ENCODE measurements at places on chromosomes 4 and X. TPM values are rescaled to one million over a fixed set of nuclear protein-coding genes. Genes with fewer than 3 reads are reported as not detected.

The SRPX gene
- total RNA-seq = 0.21 TPM

The MAGED4B gene
- total RNA-seq = 0.42 TPM

DNA sequence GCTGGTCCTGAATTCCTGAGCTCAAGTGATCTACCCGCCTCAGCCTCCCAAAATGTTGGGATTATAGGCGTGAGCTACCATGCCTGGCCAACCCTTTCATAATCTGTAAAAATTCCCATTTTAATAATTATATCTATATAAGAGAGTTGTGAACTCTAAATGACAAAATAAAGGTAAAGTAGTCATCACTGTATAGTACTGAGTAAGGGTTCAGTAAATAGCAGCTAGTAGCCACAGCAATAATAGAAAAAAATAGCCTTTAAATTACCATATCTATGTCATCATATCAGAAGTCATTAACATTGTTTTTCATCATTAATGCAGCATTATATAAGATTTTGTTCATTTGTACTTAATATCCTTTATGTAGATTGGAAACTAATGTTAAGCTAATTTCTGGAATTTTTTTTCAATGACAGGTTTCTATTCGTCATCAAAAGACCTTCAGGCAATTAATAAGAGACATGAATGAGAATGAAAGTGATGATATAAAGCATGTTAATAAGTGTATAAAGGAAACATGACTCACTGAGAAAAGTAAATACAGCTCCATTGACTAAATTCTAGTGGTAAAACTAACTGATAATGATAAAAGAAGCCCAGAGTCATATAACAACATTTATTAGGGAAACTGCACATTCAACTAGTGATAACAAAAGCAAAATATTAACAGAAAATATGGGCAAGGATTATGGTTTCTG is 85.9 kb upstream of the UGT8 start:
- no peak overlapping the region for H3K4me3 ChIP-seq
- H3K36me3 ChIP-seq = no peaks in the 10 kb centered on the region
- peaks cover 2% of the 10 kb centered on the region for H3K27me3 ChIP-seq
- DNase-seq = no peak

The GYPB gene
- not detected for total RNA-seq

The RS1 gene
- total RNA-seq = not detected

GRCh38 chrX:341541-342101 is 23.0 kb upstream of the GTPBP6 start:
- H3K4me1 ChIP-seq = no peaks in the 10 kb centered on the region
- H3K27me3 ChIP-seq = no peaks in the 10 kb centered on the region
- H3K36me3 ChIP-seq = peaks cover 40% of the 10 kb centered on the region
- H3K27ac ChIP-seq = no peak overlapping the region
- DNase-seq = no peak
- H3K4me3 ChIP-seq = no peak overlapping the region

The HAUS7 gene
- 45.9 TPM for total RNA-seq

The IL2RG gene
- total RNA-seq = 523 TPM

The TRO gene
- 0.54 TPM for total RNA-seq

The MGARP gene
- total RNA-seq = 0.25 TPM

DNA sequence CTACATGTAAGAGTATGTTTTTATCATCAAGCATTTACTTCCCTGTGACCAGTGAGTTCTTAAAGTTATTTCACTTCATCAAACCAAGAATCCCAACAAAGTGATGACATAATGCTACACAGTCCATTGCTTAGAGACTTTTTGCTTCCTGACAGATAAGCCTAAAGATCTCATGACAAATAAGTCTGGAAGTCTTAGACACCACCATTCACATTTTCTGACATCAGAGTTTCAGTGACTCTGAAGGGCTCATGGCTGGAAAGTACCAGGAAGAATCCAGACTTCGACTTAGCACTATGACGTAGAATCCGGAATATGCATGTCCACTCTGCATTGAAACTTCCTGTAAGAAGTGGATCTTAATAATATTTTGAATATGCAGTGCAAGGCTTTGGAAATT is 53.7 kb downstream of the CLDN22 start:
- H3K36me3 ChIP-seq = no peaks in the 10 kb centered on the region
- H3K27me3 ChIP-seq = peaks cover 2% of the 10 kb centered on the region
- H3K4me3 ChIP-seq = no peak overlapping the region
- no peak overlapping the region for H3K27ac ChIP-seq

DNA sequence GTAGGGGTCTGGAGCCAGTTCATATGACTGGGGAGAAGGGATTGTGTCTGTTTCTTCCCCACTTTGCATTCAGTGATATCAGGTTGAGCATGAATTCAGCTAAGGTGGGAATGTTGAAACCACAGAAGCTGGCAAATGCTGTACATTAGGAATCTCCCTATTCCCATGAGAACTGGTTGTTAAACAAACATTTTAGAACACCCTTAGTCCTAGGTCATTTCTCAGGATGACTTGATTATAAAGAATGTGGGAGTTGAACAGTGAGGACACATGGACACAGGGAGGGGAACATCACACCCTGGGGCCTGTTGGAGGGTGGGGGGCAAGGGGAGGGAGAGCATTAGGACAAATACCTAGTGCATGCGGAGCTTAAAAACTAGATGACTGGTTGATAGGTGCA is 62.6 kb upstream of the LIMCH1 start:
- H3K36me3 ChIP-seq = no peaks in the 10 kb centered on the region
- H3K4me3 ChIP-seq = no peak overlapping the region
- DNase-seq = no peak
- H3K4me1 ChIP-seq = no peaks in the 10 kb centered on the region
- no peaks in the 10 kb centered on the region for H3K27me3 ChIP-seq
- H3K27ac ChIP-seq = no peak overlapping the region

DNA sequence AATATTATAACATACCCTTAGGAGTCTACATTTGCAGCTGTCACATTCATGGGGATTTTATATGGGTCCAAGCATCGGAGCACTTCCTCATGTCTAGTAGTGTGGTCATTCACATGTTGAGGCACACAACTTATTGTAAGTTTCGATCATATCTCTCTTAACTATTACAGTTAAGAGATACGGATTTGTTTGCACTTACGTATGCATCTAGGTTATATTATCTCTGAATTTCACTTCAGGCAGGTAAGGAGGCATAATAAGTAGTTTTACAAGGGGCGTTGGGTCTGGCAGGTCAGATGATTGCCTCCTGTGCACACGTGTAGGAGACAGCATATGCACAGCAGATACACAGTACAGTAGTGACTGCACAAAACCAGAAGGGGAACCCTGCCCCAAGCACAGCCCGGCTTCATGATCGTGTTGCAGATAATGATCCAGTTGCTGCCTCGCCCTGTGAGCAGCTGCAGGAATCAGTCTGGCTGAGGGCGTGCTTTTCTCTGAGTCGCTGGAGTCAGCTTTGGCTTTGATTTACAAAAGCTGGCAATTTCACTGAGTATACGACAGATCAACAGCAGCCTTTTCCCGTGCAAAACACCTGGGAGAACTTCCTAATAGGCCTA is 302.9 kb upstream of the GATB start:
- peaks cover 26% of the 10 kb centered on the region for H3K4me1 ChIP-seq
- peaks cover 2% of the 10 kb centered on the region for H3K36me3 ChIP-seq
- no peaks in the 10 kb centered on the region for H3K27me3 ChIP-seq
- no peak overlapping the region for H3K4me3 ChIP-seq
- no peak overlapping the region for H3K27ac ChIP-seq

GRCh38 chr4:101349801-101350064 is 2.4 kb upstream of the PPP3CA start:
- H3K27me3 ChIP-seq = peaks cover 45% of the 10 kb centered on the region
- peaks cover 21% of the 10 kb centered on the region for H3K4me1 ChIP-seq
- H3K27ac ChIP-seq = no peak overlapping the region
- DNase-seq = no peak

The IBSP gene
- not detected for total RNA-seq

- H3K4me1 ChIP-seq = no peaks in the 10 kb centered on the region
- DNase-seq = no peak
- no peak overlapping the region for H3K4me3 ChIP-seq
- H3K27me3 ChIP-seq = no peaks in the 10 kb centered on the region
- H3K27ac ChIP-seq = no peak overlapping the region
Observed at GRCh38 chr4:8838961-8839431, 32.6 kb downstream of the HMX1 start.

The DMD gene
- total RNA-seq = 0.57 TPM

The BRS3 gene
- not detected for total RNA-seq

The TENM3 gene
- not detected for total RNA-seq

GRCh38 chr4:184745831-184746795 is 12.2 kb upstream of the CENPU start:
- H3K4me1 ChIP-seq = peaks cover 13% of the 10 kb centered on the region
- H3K36me3 ChIP-seq = no peaks in the 10 kb centered on the region
- DNase-seq = peak; percentile 86
- H3K4me3 ChIP-seq = no peak overlapping the region
- H3K27me3 ChIP-seq = no peaks in the 10 kb centered on the region

GRCh38 chr4:21184788-21185187 is 484.5 kb downstream of the PACRGL start:
- no peaks in the 10 kb centered on the region for H3K27me3 ChIP-seq
- no peak for DNase-seq
- no peak overlapping the region for H3K27ac ChIP-seq
- H3K4me1 ChIP-seq = no peaks in the 10 kb centered on the region
- no peaks in the 10 kb centered on the region for H3K36me3 ChIP-seq

The IGFBP7 gene
- 0.19 TPM for total RNA-seq

The MAML3 gene
- total RNA-seq = 2.2 TPM

DNA sequence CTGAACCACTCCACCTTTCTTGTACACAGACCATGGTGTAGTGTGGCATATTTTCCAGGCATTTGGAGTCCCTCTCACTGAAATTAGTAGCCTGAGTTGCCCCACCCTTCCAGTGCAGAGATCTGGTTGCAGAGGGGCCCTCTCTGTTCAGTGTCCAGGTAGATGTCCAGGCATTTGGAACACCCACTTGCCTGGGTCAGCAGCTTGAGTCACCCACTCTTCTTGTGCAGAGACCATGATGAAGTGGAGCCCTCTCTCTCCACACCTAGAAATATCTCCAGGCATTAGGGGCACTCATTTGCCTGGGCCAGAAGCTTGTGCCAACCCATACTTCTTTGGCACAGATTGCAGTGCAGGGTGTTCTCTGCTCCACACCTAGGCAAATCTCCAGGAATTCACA is 2733.3 kb downstream of the PCDH7 start:
- no peak for DNase-seq
- no peak overlapping the region for H3K27ac ChIP-seq
- no peaks in the 10 kb centered on the region for H3K36me3 ChIP-seq
- H3K27me3 ChIP-seq = no peaks in the 10 kb centered on the region

GRCh38 chr4:100649417-100649816 is 131.6 kb upstream of the EMCN start:
- no peak overlapping the region for H3K4me3 ChIP-seq
- no peak for DNase-seq
- H3K27ac ChIP-seq = no peak overlapping the region
- peaks cover 2% of the 10 kb centered on the region for H3K27me3 ChIP-seq
- H3K4me1 ChIP-seq = no peaks in the 10 kb centered on the region
- no peaks in the 10 kb centered on the region for H3K36me3 ChIP-seq

The MAGEA4 gene
- total RNA-seq = not detected

DNA sequence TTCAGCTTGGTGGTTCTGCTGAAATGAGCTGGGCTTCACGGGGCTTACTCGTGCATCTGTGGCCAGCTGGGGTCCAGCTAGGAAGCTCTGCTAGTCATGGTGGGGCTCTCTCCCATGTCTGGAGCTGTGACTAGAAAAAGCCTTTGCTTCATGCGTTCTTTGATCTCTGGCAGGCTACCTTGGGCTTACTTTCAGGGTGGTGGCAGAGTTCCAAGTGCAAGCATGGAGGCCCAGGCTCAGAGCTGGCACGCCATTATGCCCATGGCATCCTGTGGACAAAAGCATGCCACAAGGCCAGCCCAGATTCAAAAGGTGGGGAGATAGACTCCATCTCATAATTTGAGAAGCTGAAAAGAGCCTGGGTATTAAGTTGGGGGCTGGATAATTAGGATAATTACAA is 55.4 kb upstream of the GBA3 start:
- H3K27ac ChIP-seq = no peak overlapping the region
- H3K36me3 ChIP-seq = no peaks in the 10 kb centered on the region
- no peak for DNase-seq
- H3K4me1 ChIP-seq = no peaks in the 10 kb centered on the region
- no peaks in the 10 kb centered on the region for H3K27me3 ChIP-seq

DNA sequence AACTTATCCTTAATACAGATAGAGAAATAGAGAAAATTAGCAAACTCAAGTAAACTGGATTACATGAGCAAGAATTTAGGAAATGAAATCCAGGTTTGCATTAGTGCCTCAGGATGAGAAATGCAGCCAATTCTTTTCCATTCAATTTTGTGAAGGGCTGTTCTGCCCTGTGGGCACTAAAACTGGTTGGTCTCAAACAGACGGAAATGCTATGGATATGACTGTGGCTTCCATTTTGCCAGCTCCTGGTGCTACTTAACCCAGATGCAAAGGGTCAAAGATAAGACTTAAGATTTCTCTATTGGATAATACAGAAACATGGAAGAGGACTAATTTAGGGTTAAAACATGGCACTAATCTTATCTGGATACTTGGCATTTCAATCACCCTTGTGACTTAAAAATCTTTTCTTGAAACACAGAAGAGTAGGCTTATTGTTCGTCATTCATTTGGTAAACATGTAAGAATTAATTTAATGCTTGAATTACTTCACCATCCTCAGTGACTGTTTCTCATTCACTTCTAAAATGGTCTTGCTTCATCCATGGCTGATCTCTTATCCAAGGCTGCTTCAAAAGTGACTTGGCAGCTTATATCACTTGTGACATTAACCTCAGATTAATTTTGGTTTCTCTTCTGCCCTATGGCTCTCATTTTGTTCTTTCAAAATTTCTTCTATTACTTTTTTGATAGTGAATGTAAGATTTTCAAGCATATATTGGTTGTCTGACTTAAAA is 1008.7 kb downstream of the GLUD2 start:
- no peak overlapping the region for H3K4me3 ChIP-seq
- H3K27ac ChIP-seq = no peak overlapping the region
- no peaks in the 10 kb centered on the region for H3K36me3 ChIP-seq

The CT45A9 gene
- not detected for total RNA-seq

DNA sequence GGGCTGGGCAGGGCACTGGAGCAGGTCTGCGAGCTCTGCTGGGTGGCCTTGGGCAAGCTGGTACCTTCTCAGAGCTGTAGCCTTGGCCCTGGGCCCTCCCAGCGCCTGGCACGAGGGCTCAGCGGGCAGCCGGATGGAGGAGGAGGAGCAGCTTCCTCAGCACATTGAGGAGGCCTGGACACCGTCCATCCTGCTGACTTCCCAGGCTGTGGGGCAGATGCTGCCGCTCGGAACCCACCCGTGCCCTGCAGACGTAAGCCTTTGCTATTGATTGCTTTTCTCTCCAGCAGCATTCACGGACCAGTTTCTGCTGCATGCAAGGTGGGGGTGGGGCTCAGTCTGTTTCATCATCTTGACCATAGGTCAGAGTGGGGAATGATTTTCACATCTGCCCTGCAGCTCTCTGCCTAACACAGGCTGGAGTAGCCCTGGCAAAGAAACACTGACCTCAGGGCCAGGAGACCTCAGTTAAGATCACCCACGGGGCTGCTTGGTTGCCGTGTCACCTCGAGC is 80.7 kb upstream of the PSAPL1 start:
- no peaks in the 10 kb centered on the region for H3K4me1 ChIP-seq
- no peak overlapping the region for H3K27ac ChIP-seq
- H3K27me3 ChIP-seq = peaks cover 17% of the 10 kb centered on the region
- no peak for DNase-seq

The MSANTD1 gene
- total RNA-seq = 0.94 TPM

- DNase-seq = no peak
- no peaks in the 10 kb centered on the region for H3K36me3 ChIP-seq
- H3K27ac ChIP-seq = no peak overlapping the region
- H3K4me3 ChIP-seq = no peak overlapping the region
Observed at GRCh38 chrX:144819406-144819805, 427.9 kb upstream of the SPANXN1 start.

Measured in activated CD4-positive, alpha-beta T cell treated with anti-CD3 and anti-CD28 coated beads, Interleukin-2, amount 10 ng/mL, durations not matched to agents 7 days and 5 days (primary cell).